ENCODE measurements at places on chromosomes 16 and 17. TPM values are rescaled to one million over a fixed set of nuclear protein-coding genes. Genes with fewer than 3 reads are reported as not detected.

The SLC39A11 gene
- 15.2 TPM for total RNA-seq

- H3K4me3 ChIP-seq = no peak overlapping the region
- H3K36me3 ChIP-seq = no peaks in the 10 kb centered on the region
- no peaks in the 10 kb centered on the region for H3K27me3 ChIP-seq
- no peak overlapping the region for H3K27ac ChIP-seq
- no peak for DNase-seq
These were observed 9.3 kb downstream of the CLCN7 start for GRCh38 chr16:1465567-1465915.

GRCh38 chr16:50642349-50642748 is 38.8 kb downstream of the SNX20 start:
- DNase-seq = no peak
- H3K27ac ChIP-seq = no peak overlapping the region
- peaks cover 4% of the 10 kb centered on the region for H3K27me3 ChIP-seq
- no peaks in the 10 kb centered on the region for H3K4me1 ChIP-seq

The PMP22 gene
- 67.2 TPM for total RNA-seq

The CSHL1 gene
- total RNA-seq = not detected

The GLIS2 gene
- total RNA-seq = 2.9 TPM

The HSD17B1 gene
- total RNA-seq = 2.3 TPM

- DNase-seq = no peak
- H3K36me3 ChIP-seq = no peaks in the 10 kb centered on the region
- no peaks in the 10 kb centered on the region for H3K4me1 ChIP-seq
- no peaks in the 10 kb centered on the region for H3K27me3 ChIP-seq
- no peak overlapping the region for H3K4me3 ChIP-seq
These were observed 2254.6 kb downstream of the TP53TG3F start for GRCh38 chr16:35713762-35714650.

GRCh38 chr17:44400226-44400847 is 10.9 kb upstream of the ITGA2B start:
- peak; percentile 49 for DNase-seq
- H3K27ac ChIP-seq = no peak overlapping the region
- no peaks in the 10 kb centered on the region for H3K4me1 ChIP-seq
- no peaks in the 10 kb centered on the region for H3K27me3 ChIP-seq

GRCh38 chr17:37475731-37476420 is 13.8 kb upstream of the DUSP14 start:
- H3K27me3 ChIP-seq = no peaks in the 10 kb centered on the region
- peaks cover 39% of the 10 kb centered on the region for H3K4me1 ChIP-seq
- DNase-seq = peak; percentile 34
- H3K36me3 ChIP-seq = peaks cover 35% of the 10 kb centered on the region
- H3K4me3 ChIP-seq = 0 out of 2 replicates have a peak overlapping the region, but pooled peaks have one; percentile 14
- peak overlapping the region; percentile 88 for H3K27ac ChIP-seq

The TERB1 gene
- total RNA-seq = not detected

GRCh38 chr17:33370401-33370800 is 77.3 kb upstream of the ASIC2 start:
- no peaks in the 10 kb centered on the region for H3K36me3 ChIP-seq
- H3K4me1 ChIP-seq = no peaks in the 10 kb centered on the region
- H3K4me3 ChIP-seq = no peak overlapping the region
- H3K27me3 ChIP-seq = no peaks in the 10 kb centered on the region
- no peak for DNase-seq

- no peak overlapping the region for H3K4me3 ChIP-seq
- peaks cover 13% of the 10 kb centered on the region for H3K4me1 ChIP-seq
- DNase-seq = no peak
- no peaks in the 10 kb centered on the region for H3K36me3 ChIP-seq
These were observed 34.4 kb upstream of the ZNF750 start for GRCh38 chr17:82874011-82874835.

The KRTAP9-8 gene
- not detected for total RNA-seq

GRCh38 chr16:254461-254860 is 19.8 kb downstream of the FAM234A start:
- no peak overlapping the region for H3K4me3 ChIP-seq
- no peaks in the 10 kb centered on the region for H3K27me3 ChIP-seq
- H3K36me3 ChIP-seq = peaks cover 7% of the 10 kb centered on the region
- DNase-seq = no peak

The SLC47A1 gene
- 7.0 TPM for total RNA-seq

- peaks cover 9% of the 10 kb centered on the region for H3K4me1 ChIP-seq
- H3K36me3 ChIP-seq = peaks cover 59% of the 10 kb centered on the region
- no peaks in the 10 kb centered on the region for H3K27me3 ChIP-seq
- no peak overlapping the region for H3K4me3 ChIP-seq
These were observed 70.2 kb downstream of the ZZEF1 start for GRCh38 chr17:4072487-4073157.

The SEPTIN1 gene
- total RNA-seq = not detected

- DNase-seq = no peak
- no peak overlapping the region for H3K4me3 ChIP-seq
- no peaks in the 10 kb centered on the region for H3K27me3 ChIP-seq
- H3K27ac ChIP-seq = no peak overlapping the region
- H3K4me1 ChIP-seq = no peaks in the 10 kb centered on the region
These were observed 97.7 kb downstream of the ZNF18 start for GRCh38 chr17:11899537-11899942.

GRCh38 chr17:65122836-65123756 is 14.1 kb upstream of the RGS9 start:
- peak overlapping the region; percentile 73 for H3K4me3 ChIP-seq
- peak; percentile 89 for DNase-seq
- H3K27me3 ChIP-seq = no peaks in the 10 kb centered on the region
- H3K27ac ChIP-seq = peak overlapping the region; percentile 55

- no peak for DNase-seq
- peaks cover 17% of the 10 kb centered on the region for H3K4me1 ChIP-seq
- H3K4me3 ChIP-seq = no peak overlapping the region
- H3K36me3 ChIP-seq = no peaks in the 10 kb centered on the region
- H3K27me3 ChIP-seq = no peaks in the 10 kb centered on the region
- H3K27ac ChIP-seq = no peak overlapping the region
These were observed 83.5 kb downstream of the XYLT1 start for GRCh38 chr16:17387256-17387655.

GRCh38 chr16:30382111-30382881 is at the start of gene SEPTIN1:
TSS of gene SEPTIN1 (minus strand) at chr16:30382561. CDS start at chr16:30382542, 19 bp downstream.
- no peak within 1 kb of the TSS for H3K4me3 ChIP-seq
- peaks cover 2% of the 10 kb centered on the region for H3K4me1 ChIP-seq
- no peaks in the 10 kb centered on the region for H3K27me3 ChIP-seq
- H3K36me3 ChIP-seq = no peaks in the 10 kb centered on the region
- no peak for DNase-seq

- H3K4me1 ChIP-seq = no peaks in the 10 kb centered on the region
- H3K27ac ChIP-seq = no peak overlapping the region
- H3K4me3 ChIP-seq = no peak overlapping the region
- DNase-seq = peak; percentile 8
- H3K36me3 ChIP-seq = no peaks in the 10 kb centered on the region
- H3K27me3 ChIP-seq = no peaks in the 10 kb centered on the region
These were observed 59.8 kb upstream of the RBFOX3 start for GRCh38 chr17:79670537-79671084.

DNA sequence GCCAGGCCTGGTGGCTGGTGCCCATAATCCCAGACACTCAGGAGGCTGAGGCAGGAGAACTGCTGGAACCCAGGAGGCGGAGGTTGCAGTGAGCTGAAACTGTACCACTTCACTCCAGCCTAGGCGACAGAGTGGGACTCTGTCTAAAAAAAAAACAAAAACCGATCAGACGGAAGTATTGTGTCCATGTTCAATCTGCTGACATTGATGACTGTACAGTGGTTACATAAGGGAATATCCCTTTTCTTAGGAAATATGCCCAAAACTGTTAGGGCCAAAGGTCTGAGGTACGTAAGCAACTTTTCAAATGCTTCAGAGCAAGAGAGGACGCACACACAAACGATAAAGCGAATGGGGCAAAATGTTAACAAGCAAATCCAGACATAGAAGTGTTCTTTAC is 69.8 kb upstream of the DNAH17 start:
- no peak overlapping the region for H3K4me3 ChIP-seq
- no peaks in the 10 kb centered on the region for H3K4me1 ChIP-seq
- no peaks in the 10 kb centered on the region for H3K36me3 ChIP-seq
- no peak overlapping the region for H3K27ac ChIP-seq

GRCh38 chr17:31318851-31319661 is 2.4 kb downstream of the EVI2A start:
- H3K36me3 ChIP-seq = no peaks in the 10 kb centered on the region
- peaks cover 26% of the 10 kb centered on the region for H3K4me1 ChIP-seq
- no peak for DNase-seq
- no peak overlapping the region for H3K27ac ChIP-seq
- no peak overlapping the region for H3K4me3 ChIP-seq

DNA sequence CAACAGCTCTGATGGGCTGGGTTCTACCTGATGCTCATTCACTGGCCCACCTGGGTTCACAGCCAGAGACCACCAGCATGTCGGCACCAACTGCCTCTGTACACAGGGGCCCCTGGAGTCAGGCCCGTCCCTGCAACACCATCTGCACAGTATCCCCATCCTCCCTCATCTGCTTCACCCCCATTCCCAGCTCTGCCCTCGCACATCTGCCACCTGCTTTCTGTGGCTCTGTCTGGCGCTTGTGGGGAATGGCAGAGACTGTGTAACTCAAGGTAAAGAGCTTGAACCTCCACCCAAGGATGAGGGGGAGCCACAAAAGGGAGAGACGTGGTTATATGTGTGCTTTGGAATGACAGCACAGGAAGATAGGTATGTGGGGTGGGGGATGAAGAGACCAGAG is 27.2 kb downstream of the SMPD3 start:
- H3K27me3 ChIP-seq = peaks cover 13% of the 10 kb centered on the region
- no peaks in the 10 kb centered on the region for H3K36me3 ChIP-seq
- no peak overlapping the region for H3K4me3 ChIP-seq
- no peak for DNase-seq

The NHLRC4 gene
- total RNA-seq = 0.13 TPM

The FOXL1 gene
- total RNA-seq = 13.0 TPM

GRCh38 chr16:159136-159849 is 6.5 kb upstream of the HBM start:
- peaks cover 18% of the 10 kb centered on the region for H3K27me3 ChIP-seq
- H3K27ac ChIP-seq = no peak overlapping the region
- no peak for DNase-seq

DNA sequence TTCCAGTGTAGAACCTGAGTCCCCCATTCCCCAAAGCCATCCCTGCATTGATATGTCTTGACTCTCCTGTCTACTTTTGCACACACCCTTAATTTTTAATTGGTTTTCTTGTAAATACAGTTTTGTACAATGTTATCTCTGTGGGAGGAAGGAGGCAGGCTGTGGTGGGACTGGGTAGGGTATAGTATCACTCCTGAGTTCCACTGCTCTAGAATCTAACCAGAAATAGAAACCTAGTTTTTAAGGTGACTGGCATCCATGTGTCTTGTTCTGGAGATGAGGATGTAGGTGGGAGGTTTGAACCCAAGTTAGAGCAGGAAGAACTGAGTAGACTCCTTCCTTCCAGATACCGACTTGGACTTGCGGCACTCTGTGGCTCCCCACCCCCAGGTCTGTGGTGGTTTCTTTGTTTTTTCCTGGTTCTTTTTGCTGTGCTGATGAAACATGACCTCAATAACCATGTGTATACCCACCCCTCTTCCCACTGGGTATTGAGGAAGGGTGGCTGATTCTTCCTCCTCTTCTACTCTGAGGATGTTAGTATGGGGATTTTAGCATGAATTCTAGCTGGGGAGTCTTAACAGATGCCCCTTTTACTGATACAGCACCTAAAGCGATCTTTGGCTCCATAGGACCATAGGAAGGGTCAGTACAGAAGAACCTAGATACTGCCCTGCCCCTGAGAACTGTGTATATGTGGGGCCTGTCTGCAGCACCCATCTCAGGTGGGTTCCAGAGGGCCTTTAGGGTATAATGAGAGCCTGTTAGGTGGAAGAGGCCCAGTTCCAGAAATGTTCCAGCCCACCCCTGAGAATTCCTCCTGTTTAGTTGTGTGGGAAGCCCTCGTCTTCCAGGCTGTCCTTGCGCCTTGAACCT is 48.7 kb downstream of the SF3B3 start:
- no peaks in the 10 kb centered on the region for H3K27me3 ChIP-seq
- H3K36me3 ChIP-seq = peaks cover 49% of the 10 kb centered on the region
- DNase-seq = no peak
- H3K27ac ChIP-seq = peak overlapping the region; percentile 51

The KRTAP2-3 gene
- total RNA-seq = 13.4 TPM

DNA sequence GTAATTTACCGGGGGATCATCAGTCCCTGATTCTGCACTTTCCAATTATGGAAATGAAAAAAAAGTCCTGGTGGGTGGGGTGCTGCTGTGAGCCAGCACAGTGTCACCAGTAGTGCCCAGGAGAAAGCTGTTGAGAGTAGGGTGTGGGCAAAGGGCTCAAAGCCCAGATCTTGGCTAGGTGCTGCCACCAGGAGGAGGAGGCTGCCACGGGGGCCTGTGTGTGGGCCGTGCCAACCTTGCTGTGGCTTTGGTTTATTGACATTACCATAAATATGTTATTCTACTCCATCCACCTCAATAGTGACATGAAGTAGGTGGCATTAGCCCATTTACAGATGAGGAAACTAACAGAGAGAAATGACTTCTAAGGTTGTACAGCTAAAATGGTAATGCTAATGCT is 6.7 kb upstream of the PRPSAP2 start:
- no peak overlapping the region for H3K27ac ChIP-seq
- DNase-seq = no peak
- H3K36me3 ChIP-seq = no peaks in the 10 kb centered on the region
- H3K4me3 ChIP-seq = no peak overlapping the region

The CMTM2 gene
- total RNA-seq = not detected

The TMEM170A gene
- total RNA-seq = 18.6 TPM

- no peak overlapping the region for H3K4me3 ChIP-seq
- H3K4me1 ChIP-seq = peaks cover 22% of the 10 kb centered on the region
- peaks cover 18% of the 10 kb centered on the region for H3K36me3 ChIP-seq
- H3K27me3 ChIP-seq = no peaks in the 10 kb centered on the region
These were observed 68.0 kb upstream of the CIBAR2 start for GRCh38 chr16:85180047-85180826.

The STAC2 gene
- not detected for total RNA-seq

The SLC26A11 gene
- 13.9 TPM for total RNA-seq

The UTS2R gene
- total RNA-seq = not detected

The KRTAP17-1 gene
- total RNA-seq = not detected

The SYT17 gene
- not detected for total RNA-seq

DNA sequence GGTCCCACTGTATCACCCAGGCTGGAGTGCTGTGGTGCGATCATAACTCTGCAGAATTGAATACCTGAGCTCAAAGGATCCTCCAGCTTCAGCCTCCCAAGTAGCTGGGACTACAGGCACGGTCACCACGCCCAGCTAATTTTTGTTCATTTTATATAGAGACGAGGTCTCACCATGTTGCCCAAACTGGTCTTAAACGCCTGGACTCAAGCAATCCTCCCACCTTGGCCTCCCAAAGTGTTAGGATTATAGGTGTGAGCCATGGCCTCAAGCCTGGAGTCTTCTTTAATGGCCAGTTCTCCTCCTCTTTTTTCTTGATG is 484 bp downstream of the CD300LB start:
- H3K4me1 ChIP-seq = no peaks in the 10 kb centered on the region
- peaks cover 15% of the 10 kb centered on the region for H3K27me3 ChIP-seq
- no peak for DNase-seq

GRCh38 chr17:57874434-57875289 is 24.8 kb upstream of the MRPS23 start:
- peak overlapping the region; percentile 53 for H3K4me3 ChIP-seq
- no peaks in the 10 kb centered on the region for H3K36me3 ChIP-seq
- no peaks in the 10 kb centered on the region for H3K27me3 ChIP-seq

The NECAB2 gene
- not detected for total RNA-seq

The FAM83G gene
- 26.2 TPM for total RNA-seq

- DNase-seq = no peak
- H3K4me3 ChIP-seq = no peak overlapping the region
- no peaks in the 10 kb centered on the region for H3K4me1 ChIP-seq
These were observed 18.5 kb downstream of the SEC14L5 start for GRCh38 chr16:4976611-4977145.

The SPHK1 gene
- 113 TPM for total RNA-seq

Data from GM23248 (cell line).